Myocyte (in vitro differentiated cells): ENCODE measurements at places on chromosomes 5 and 9. TPM values are rescaled to one million over a fixed set of nuclear protein-coding genes. Genes with fewer than 3 reads are reported as not detected.
A peak's percentile ranks its signal among the peaks of the same experiment; 100 is the strongest.

DNA sequence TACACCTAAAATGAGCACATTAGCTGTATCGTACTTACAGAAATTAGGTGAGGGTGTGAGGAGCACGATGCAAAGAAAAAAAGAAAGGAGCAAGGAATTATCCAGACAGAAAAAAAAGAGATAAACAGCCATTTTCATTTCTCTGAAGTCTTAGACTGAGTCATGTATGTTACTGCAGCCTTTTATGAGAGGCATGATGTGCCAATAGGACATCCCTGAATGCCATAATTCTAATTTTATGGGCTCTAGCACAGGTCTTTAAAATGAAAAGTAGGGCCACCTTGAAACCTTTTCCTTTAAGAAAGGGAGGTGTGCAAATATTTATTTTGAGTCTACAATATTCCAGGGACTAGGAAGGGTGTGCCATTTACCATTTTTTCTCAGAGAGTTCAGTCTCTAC, 74.1 kb upstream of the PTPRD start:
- no peak for DNase-seq

- no peak for DNase-seq
Observed at GRCh38 chr9:36897019-36897418, 137.0 kb downstream of the PAX5 start.

- no peak for DNase-seq
Observed at GRCh38 chr5:170108266-170108785, 2.6 kb downstream of the FOXI1 start.

The MAMDC4 gene
- 2.9 and 3.4 TPM in 2 replicates for total RNA-seq

The ZNF462 gene
- 10.8 and 14.7 TPM in 2 replicates for total RNA-seq

DNA sequence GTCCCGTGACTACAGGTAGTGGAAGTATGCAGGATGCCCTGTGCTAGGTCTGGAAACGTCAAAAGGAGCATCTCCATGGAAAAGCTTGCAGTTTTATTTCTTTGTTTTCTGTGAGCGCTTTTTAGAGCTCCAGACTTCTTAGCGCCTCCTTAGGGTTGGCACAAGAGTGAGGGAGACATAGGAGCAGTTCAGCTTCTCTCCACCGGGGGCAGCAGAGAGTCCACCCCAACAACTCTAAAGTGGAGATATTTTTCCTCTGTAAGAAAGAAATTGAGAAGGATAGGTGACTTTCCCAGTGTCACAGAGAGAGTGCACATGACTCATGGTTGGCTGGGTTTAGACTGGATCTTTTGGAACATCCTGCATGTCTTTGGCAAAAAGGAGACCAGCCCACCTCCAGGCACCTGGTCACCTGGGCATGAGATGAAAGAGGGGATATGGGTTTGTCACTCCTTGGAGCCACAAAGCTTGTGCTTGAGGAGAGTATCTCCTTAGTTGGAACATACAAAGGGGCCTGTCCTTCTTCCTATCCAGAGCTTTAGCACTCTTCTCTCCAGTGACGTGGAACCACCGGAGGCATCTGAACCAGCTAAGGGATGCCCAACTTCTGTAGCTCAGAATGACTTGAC, 637.7 kb downstream of the SEMA5A start:
- peak; percentile 23 for DNase-seq

- no peak for DNase-seq
Observed at GRCh38 chr5:36755920-36756488, 120.6 kb upstream of the NIPBL start.

GRCh38 chr5:1011226-1011631, 2.6 kb downstream of the NKD2 start:
- DNase-seq, result no peak

The SH3TC2 gene
- 3.9 and 4.3 TPM in 2 replicates for total RNA-seq

The BAAT gene
- 0.37 and 1.8 TPM in 2 replicates for total RNA-seq

- no peak for DNase-seq
Observed at GRCh38 chr9:127537014-127537413, 75.1 kb upstream of the STXBP1 start.

The SEC61B gene
- total RNA-seq, result 36.4 and 41.2 TPM in 2 replicates
